ENCODE measurements at places on chromosomes 7 and 10.

- no peak for DNase-seq
Observed at GRCh38 chr7:6432781-6433180, 15.0 kb downstream of the DAGLB start.

DNA sequence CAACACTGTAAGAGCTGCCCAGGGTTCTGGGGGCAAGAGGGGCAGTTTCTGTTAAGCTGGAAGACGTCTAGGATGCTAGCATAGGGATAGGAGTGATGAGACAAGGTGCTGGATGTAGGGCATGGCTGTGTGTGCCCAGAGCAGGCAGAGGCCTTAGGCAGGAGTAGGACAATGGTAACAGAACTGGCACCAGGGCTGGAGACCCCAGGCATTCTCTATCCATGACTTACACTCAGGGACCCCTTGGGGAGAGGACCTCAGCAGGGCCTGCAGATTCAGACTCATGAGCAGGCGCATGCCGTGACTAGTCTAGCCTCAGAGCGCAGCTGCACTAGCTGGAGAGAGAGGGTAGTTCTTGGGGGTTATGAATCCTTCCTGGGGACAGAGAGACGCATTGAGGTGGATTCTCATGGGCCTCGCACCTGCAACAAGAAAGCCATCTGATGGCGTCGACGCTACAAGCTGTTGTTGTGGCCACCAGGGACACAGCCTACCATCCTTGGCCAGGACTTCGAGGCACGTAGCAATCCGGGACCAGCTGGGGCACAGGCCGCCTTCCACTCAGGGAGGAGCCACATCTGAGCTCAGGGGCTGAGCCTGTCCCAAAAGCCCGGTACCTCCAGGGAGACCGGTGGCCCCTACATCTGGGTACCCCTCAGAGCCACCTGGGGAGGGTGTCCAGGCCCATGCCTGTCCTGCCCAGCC is 474.1 kb downstream of the PTPRN2 start:
- no peak for DNase-seq

DNA sequence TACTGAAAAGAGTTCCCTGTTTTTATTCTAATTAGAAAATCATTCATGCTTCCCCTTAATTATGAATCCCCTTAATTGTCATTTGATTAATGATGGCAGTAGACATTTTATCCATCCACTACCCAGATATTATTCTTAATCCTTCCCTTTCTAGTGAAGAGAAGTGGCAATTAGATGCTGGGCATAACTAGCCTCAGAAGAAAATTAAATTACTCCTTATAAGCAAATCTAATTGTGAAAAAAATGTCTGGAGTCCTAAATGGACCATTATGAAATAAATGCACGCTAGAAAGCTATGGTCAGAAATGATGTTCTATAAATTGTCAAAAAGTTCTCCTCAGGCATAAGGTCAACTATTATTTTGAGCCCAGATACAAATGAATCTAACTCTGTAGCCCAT is 4.5 kb downstream of the ABCB1 start:
- no peak for DNase-seq

GRCh38 chr10:6049031-6049400 is 13.2 kb downstream of the IL2RA start:
- DNase-seq = no peak

DNA sequence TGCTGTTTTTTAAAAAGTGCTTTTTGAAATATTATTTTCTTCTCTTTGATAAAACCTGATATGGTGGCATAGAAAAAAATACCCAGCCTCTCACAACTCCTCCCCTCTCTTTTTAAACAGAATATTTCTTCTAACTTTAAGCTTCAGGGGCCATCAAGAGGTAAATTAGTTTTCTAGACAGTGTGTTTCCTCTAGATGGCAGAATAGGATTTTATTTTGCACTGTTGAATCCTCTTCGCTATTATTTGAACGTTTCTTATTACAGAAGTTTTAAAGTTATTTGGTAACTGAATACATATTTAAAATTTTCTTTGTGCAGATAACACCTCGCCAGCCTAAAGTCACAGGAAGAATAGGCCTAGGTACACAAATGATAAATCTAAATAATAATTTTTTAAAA is 30.3 kb downstream of the ARL5B start:
- DNase-seq = peak; percentile 64

- no peak for DNase-seq
Observed at GRCh38 chr10:16811765-16812164, 5.5 kb downstream of the RSU1 start.

DNA sequence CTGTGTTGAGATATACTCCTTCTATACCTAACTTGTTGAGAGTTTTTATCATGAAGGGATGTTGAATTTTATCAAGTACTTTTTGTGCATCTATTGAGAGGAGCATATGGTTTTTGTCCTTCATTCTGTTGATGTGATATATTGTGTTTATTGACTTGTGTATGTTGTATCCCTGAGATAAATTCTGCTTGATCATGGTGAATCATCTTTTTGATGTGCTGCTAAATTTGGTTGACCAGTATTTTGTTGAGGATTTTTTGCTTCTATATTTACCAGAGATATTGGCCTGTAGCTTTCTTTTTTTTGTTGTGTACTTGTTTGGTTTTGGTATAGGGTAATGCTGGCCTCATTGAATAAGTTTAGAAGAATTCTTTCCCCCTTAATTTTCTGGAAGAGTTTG is 32.4 kb downstream of the NEURL1 start:
- DNase-seq = no peak
